ENCODE measurements at places on chromosomes 11 and 22.

DNA sequence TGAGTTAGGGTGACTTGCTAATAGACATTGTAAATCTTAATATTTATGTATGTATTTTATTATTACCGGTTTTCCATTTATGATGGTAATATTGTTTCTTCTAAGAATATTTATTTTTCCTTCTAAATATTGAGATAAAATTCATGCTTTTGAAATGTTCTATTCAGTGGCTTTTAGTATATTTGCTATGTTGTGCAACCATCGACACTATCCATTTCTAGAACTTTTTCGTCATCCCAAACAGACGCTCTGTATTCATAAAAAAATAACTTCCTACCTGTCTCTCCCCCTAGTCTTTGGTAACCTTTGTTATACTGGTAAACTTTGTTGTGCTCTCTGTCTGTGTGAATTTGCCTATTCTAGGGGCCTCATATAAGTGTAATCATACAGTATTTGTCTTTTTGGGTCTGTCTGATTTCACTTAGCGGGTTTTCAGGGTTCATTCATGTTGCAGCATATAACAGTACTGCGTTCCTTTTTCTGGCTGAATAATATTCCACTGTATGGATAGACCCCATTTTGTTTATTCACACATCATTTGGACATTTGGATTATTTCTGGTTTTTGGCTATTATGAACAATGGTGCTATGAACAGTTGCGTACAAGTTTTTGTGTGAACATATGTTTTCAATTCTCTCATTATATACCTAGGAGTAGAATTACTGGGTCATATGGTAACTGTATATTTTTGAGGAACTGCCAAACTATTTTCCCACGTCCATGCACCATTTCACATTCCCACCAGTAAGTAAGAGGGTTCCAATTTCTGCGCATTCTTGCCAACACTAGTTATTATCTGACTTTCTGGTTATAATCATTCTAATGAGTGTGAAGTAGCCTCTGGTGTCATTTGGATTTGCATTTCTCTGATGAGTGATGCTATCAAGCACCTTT, 15.9 kb downstream of the NEAT1 start:
- DNase-seq, result no peak

DNA sequence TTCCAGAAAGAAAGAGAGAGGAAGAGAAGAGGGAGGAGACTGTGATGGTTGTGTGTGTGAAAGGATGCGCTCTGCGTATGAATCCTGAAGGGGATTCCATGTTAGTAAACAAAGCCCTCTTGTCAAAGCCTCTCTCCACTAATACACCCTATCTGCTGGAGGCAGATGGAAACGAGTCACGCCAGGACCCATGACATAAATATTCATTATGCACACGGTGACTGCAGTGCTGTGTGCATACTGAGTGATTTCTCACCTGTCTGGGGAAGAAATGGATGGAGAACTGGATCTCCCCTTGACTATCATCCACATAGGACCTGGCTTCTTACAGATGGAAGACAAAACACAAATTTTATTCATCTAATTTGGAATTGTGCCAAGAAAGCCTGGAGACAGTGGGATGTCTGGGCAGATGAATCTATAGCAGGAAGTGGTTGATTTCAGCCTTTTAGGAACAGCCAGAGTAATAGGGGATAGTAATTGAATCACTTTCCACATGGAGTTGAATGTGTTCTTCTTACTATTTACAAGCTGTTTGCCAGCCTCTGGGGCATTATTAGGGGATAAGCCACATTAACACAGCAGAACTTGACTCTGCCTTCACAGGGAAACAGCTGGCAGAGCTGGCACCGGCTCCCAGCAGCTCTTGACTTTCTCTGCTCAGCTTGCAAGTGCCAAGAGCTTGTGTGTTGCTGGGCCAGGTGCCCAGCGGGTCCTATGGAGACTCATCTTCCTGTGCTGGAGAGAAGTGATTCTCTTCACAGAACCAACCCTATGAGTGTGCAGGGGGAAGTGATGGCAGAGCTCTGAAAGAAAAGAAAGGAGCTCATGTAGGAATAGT, 9.0 kb downstream of the MTNR1B start:
- DNase-seq, result no peak

DNA sequence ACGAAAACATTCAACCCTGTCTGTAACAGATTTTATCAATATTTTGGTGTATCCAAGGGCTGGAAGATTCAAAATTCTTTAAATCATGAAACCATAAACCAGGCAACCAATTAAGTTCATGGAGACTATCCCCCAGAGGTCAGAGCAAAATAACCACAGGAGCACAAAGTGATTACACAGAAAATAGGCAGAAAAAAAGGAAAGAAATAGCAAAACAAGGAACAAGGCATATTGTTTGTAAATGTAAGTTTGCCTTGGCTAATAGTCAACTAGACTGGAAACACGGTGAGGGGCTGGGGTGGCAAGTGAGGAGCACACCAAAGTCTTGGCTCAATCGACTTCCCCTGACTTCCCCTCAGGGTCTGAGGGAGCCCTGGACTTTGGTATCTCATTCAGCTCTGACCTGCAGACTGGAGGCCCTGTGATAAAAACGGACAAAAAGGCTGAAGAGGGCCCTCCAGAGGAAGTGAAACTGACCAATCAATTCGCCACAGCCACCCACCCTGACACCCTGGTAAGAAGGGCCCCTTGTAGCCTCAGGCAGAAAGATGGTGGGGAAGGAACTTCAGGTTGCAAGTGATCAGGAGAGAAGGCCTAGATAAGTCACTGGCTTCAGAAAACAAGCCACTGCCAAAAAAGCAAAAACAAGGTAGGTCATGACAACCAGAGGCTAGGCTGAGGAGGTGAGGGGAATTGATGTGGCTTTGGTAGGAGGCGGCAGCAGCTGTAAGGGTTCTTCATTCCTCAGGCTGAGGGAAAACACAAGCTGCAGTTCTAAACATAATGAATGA, 1.8 kb downstream of the SIK3 start:
- peak; percentile 42 for DNase-seq

- DNase-seq, result no peak
Measured at GRCh38 chr11:62489204-62489603, 57.4 kb downstream of the AHNAK start.

GRCh38 chr11:111457731-111458368, 54.3 kb downstream of the BTG4 start:
- no peak for DNase-seq

GRCh38 chr11:122733318-122733717, 77.8 kb downstream of the UBASH3B start:
- no peak for DNase-seq

DNA sequence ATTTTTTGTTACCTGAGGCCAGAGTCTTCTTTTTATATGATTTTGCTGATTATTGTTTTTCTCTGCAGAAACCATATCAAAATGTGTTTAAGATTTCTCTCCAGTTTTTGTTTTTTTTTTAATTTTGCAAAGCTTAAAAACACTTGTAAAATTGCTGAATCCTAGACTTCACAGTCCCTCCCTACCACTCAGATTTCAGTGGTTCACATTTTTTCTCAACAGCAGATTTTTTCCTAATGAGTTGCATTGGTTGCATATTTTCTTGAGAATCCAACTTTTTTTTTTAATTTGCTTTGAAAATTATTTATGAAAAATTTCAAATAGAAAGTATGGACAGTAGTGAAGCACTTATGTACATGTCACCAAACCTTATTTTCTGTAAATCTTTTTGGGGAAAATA, 5.8 kb downstream of the ARL14EP start:
- no peak for DNase-seq

- peak; percentile 73 for DNase-seq
Measured at GRCh38 chr22:31346255-31346732, at the start of gene PATZ1. Gene PATZ1, minus strand, starts transcription at chr22:31346346. Its CDS starts 744 bp downstream, at chr22:31345602.

- DNase-seq, result no peak
Measured at GRCh38 chr11:111409915-111410314, 30.8 kb upstream of the POU2AF1 start.

GRCh38 chr11:6557761-6558674, 45.4 kb downstream of the RRP8 start:
- DNase-seq, result no peak

- no peak for DNase-seq
Measured at GRCh38 chr11:66281776-66282467, 3.9 kb downstream of the CNIH2 start.

DNA sequence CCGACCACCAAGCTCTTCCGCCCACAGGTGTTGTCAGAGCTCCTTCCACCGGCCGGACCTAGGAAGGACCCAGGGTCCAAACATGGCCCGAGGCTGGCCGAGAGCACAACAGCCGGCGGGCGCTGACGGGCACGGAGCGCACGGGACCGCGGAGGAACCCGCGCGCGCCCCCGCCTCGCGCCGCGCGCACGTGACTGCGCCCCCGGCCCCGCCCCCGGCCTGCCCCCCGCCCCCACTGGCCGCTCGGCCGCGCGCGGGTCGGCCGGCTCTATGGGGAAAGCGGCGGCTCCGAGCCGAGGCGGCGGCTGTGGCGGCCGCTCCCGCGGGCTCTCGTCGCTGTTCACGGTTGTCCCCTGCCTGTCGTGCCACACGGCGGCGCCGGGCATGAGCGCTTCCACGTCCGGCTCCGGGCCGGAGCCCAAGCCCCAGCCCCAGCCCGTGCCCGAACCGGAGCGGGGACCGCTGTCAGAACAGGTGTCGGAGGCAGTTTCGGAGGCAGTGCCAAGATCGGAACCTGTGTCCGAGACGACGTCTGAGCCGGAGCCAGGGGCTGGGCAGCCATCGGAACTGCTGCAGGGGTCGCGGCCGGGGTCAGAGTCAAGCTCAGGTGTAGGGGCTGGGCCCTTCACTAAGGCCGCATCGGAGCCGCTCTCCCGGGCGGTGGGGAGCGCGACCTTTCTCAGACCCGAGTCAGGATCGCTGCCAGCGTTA, at the start of gene OSBP2:
Gene OSBP2 (plus strand): TSS at position 235 of the 711 bp plus-strand sequence. CDS start 36 bp downstream, at position 271.
- DNase-seq, result peak; percentile 5
